HS-5 (cell line): ENCODE measurements at places on chromosomes 5 and 9.

DNA sequence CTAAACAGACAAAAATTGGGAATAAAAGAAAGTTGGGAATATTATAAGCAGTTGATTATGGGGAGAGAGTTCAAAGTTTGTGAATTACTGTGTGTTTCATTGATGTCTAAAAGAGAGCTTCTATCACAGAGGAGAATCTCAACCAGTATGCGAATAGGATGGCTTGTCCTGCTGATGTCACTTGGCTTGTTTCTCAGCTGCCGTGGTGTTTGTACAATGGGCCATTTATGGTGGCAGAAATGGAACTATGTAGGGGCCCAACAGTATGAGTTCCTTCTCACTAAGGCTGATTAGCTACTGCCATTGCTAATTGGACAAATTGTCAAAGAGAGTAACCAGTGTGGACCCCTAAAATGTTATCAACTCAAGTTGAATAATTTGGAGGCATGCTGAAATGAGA is 103.9 kb downstream of the ST8SIA4 start:
- DNase-seq = no peak

- DNase-seq = no peak
Measured at GRCh38 chr5:117869596-117869995, 1118.8 kb downstream of the DTWD2 start.

- DNase-seq = no peak
Measured at GRCh38 chr5:54629115-54629514, 111.6 kb downstream of the SNX18 start.

DNA sequence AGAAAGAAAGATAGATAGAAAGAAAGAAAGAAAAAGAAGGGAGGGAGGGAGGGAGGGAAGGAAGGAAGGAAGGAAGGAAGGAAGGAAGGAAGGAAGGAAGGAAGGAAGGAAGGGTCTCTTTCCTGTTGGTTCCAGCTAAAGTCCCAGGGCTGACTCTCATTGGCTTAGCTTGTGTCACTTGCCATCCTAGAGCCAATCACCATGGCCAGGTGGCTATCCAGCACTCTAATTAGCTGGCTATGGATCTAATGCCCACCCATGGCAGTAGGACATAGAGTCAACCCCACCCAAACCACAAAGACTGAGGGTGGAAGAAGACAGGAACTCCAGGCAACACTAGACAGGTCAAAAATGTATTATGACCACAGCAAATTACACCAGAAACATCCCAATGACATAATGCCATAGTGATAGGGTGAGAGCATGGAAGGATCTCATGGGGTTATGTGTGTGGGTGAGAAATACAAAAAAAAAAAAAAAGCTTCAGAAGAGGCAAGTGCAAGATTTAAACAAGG is 10.8 kb upstream of the CPLX2 start:
- no peak for DNase-seq

DNA sequence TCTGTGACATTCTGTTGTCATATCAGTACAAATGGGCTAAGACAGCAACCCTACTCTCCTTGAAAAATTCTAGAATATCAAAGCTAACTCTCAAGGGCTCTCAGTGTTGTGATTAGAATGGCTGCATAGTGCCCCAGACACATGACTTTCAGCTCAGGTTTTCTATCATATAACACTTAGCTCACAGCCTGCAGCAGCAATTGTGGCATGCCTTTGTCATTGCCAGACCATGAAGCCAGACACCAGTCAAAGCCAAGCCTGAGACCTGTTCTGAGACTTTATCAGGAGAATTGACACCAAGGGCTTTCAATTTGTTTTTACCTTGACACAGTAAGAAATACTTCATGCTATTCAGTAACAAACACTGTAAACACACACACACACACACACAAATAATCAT is 159.0 kb upstream of the SNX2 start:
- no peak for DNase-seq

GRCh38 chr9:81848472-81848871 is 79.8 kb upstream of the SPATA31D4 start:
- DNase-seq = no peak

DNA sequence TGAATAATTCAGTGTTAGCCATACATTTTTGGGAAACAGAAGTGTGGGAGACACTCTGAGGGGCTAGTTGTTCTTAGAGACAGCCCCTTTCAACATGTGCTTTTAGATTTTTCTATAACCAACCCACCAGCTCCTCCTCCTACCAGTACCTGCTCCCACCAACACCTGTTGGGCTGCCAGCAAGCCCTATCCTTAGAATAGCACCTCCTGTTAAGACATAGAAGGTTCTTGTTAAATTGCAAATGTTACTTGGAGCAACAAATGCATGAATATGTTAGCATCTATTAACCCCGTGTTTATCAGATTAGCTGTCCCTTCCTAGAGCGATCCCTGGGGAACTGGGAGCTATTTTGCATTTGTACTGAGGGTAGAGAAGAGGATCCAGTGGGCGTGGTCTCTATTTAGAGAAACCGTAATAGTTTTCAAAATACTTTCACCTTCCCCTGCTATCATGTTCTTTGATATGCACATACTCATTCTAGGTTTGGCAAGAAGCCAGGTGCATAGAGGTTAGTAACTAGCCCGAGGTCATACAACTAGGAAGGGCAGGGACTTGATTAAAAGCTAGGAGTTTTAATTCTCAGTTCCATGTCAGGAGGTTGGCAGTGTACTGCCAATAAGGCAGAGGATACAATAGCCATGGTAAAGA is 334.4 kb downstream of the KCTD16 start:
- no peak for DNase-seq

DNA sequence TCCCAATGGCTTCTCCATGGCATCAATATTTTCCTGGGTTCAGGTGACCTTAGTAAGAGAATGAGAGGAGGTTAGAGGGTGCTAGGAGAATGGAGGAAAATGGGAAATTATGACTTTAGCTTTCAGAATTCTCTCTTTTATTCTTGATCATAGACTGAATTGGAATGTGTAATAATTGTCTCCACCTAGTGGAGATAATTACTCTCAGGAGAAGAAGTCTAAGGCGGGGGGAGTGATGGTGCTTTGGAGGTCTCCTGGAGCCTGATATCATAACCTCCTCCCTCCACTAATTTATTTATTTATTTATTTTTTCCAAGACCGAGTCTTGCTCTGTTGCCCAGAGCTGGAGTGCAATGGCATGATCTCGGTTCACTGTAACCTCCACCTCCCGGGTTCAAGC is 221.3 kb downstream of the GRIA1 start:
- no peak for DNase-seq

GRCh38 chr5:10481241-10481935 is 39.7 kb downstream of the ROPN1L start:
- no peak for DNase-seq

DNA sequence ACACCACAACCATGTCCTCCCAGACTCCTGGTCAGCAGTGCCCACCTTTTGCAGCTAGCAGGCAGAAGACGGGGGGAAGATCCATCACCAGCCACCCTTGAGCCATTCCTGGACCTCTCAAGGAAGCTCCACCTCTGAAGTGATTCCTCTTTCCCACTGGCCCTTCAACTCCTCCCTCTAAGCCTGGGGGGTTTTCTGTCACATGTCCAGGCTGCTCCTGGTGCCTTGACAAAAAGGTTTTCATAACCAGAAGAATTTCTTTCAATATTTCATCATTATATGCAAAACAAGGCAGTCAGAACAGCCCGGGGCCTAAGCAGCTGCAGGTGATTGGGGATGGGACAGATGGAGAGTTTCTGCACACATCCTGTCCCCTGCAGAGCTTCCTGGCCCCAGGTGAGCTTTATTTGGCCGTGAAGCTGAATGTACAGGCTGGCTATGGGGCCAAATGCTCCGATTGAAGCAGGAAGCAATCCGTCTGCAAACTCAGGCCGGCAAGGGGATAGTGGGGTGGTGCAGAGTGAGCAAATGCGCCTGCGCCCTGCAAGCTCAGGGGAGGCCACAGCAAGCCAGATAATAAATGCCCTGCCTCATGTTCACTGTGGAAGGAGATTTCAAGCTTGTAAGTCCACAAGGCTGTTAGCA is 173.5 kb downstream of the C5orf15 start:
- no peak for DNase-seq

- DNase-seq = no peak
Measured at GRCh38 chr9:72947984-72948465, 4.8 kb downstream of the ALDH1A1 start.

DNA sequence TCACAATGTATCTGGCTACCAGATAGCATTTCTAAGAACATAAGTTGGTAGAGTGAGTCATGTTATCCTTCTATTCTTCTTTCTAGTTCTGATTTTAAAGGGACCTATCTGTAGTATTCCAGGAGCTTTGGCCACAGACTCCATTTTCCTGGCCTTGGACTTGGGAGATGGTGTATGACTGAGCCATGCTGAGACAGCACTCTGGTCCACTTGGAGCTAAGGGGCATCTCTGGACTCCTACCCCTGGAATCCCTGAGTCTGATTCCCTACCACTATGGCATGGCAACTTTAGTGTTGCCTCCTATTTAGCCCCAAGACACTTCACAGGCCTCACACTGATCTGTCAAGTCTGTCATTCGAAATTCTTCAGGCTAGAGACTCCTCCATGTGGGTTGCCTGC is 58.8 kb downstream of the BAAT start:
- DNase-seq = no peak

- no peak for DNase-seq
Measured at GRCh38 chr5:104594850-104595249, 1032.3 kb upstream of the NUDT12 start.

DNA sequence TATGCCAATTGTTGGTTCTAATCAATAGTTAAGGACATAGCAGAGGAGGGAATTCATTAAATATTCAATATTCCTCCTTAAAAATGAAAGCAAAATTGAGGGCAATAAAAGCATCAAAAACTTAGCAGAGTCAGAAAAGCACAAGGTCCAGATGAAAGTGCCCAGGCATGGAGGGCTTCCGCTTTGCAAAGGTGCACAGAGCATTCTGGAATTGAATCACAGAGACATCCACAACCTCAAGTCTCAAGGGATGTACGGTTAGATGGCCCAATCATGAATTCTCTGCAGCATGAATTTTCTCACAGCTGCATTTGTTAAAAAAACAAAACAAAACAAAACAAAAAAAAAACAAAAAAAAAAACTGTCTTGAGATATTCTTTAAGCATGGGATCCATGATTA is 253.7 kb downstream of the SPOCK1 start:
- no peak for DNase-seq

DNA sequence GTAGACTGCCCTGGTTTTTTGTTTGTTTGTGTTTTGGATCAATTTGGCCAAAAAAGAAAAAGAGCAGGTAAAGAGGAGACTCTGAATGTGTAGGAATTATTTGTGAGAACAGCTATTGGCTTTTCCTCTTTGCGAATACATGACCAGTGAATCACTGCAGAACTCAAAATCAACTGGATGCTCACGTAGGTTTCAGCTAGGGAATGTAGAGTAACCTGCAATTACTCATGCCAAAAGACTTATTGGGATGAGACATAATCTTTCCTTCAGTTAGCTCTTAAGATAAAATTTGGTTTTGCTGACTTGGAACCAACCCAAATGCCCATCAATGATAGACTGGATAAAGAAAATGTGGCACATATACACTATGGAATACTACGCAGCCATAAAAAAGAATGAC is 348.0 kb downstream of the NPR3 start:
- DNase-seq = no peak
